CD8-positive, alpha-beta memory T cell (primary cell): ENCODE measurements at places on chromosomes 13 and 19. TPM values are rescaled to one million over a fixed set of nuclear protein-coding genes. Genes with fewer than 3 reads are reported as not detected.
A peak's percentile ranks its signal among the peaks of the same experiment; 100 is the strongest.

The NUP58 gene
- 123 TPM for total RNA-seq

- no peak for DNase-seq
Observed at GRCh38 chr13:20991741-20992520, 69.5 kb downstream of the LATS2 start.

DNA sequence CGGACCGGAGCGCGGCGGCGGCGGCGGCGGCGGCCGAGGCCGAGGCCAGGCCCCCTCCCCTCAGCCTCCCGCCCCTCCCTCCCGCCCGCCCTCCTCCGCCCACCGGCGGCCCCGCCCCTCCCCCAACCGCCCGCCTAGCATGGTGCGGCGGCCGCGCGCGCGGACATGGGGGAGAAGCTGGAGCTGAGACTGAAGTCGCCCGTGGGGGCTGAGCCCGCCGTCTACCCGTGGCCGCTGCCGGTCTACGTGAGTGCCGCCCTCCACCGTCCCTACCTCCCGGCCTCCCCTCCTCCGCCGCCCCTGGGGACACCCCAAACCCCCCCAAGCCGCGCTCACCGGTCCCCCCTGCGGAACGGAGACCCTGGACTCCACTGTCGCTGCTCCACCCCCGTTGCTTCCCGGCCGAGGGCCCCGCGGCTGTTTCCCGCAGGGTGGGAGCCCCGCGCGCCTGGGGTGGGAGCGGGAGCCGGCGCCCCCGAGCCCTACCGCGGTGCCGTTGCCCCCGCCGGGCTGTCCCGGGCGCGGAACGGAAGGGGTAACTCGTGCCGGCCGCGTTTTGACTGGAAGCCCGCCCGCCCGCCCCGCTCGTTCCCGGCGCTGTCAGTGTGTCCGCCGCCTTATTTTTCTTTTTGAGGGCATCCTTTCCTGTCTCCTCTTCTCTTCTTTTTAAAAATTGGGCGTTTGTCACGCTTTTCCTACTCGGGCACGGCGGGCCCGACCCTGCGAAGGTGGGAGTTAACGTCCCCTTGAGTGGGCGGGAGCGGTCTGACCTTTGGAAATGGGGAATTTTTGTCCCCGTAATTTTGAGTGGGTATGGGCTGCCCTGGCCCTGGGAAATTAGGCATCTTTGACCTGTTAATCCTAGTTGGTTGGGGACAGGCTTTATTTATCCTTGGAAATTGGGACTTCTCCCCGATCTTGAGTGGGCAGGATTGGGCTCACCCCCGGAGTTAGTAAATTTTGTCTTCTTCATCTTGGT is 576 bp downstream of the DOT1L start:
- no peak for DNase-seq

The LENG9 gene
- 3.8 TPM for total RNA-seq

The SPRYD7 gene
- 10.1 TPM for total RNA-seq

DNA sequence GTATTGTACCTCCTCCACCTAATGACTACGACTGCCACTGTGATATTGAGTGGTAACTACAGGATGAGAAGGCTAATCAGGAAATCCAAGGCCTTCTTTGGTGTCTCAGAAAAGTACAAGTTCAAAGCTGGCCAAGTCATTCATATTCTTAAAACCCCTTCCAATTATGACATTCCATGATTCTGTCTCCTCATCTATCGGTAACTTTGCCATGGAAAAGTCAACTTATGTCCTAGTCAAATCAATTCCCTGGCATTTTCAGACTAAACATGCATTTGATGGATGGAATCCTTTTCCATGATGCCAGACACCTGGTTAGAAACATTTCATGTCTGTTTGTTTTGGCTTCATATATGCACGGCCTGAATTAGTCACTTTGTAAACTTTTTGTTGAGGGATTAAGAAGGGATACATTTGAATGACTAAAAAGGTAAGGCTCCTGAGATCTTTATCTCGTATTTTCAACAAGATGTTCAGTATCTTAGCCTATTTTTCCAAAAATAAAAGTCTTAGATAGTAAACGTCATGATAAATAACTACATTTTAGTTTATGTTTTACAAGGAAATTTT is 186.5 kb downstream of the NHLRC3 start:
- DNase-seq = no peak

The ZNF507 gene
- total RNA-seq = 29.6 TPM

DNA sequence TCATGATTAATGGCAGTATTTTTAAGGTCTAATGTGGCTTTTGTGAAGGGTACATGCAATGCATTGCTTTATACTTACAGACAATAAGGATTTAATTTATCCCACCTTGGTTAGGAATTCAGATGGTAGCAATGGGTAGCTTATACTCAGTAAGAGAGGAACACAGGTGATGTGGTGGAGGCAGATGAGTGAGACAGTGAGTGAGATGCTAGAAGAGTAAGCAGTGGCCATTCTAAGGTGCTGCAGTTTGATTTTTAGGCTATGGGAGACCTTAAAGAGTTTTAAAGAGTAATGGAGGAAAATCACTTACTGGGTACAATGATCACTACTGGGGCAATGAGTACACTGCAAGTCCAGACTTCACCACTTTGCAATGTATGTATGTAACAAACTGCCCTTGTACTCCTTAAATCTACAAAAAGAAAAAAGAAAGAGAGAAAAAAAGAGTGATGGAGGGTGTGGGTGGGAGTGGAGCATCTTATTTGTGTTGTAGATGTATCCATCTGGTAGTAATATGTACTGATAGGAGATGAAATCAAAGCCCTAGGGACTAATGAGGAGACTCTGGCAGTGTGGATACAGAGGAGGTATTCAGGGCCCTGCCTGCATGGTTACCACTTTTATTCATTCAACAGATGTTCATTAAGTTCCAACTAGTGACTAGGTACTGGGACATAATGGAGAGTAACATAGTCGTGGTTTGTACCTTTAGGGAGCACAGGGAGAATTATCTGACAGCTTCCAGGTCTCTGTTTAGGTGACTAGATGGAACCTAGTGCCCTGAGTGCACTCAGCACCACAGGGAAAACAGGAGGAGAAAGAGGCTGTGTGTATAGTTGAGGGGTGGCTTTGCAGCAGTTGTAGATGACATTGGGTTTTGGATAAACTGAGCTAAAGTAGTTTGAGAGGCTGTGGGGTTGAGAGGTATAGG is 99.0 kb downstream of the GPC6 start:
- DNase-seq = no peak

DNA sequence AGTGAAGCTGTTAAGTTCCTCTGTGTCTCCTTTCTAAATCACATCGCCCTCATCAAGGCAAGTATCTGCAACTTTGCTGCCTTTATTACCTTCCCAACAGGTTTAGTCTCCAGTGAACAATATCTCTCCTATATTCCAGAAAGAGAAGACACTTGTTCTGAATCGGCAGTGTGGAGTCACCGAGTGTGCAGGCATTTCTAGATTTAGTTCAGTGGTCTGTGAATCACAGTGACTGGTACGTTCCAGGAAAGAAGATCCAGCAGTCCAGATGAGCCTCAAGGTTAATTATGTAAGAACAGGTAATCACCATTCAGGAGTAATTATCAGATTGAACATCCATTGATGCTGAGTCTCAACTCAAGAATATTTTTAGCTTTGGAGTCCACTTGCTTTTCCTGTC is 497.0 kb downstream of the FOXO1 start:
- DNase-seq = no peak

DNA sequence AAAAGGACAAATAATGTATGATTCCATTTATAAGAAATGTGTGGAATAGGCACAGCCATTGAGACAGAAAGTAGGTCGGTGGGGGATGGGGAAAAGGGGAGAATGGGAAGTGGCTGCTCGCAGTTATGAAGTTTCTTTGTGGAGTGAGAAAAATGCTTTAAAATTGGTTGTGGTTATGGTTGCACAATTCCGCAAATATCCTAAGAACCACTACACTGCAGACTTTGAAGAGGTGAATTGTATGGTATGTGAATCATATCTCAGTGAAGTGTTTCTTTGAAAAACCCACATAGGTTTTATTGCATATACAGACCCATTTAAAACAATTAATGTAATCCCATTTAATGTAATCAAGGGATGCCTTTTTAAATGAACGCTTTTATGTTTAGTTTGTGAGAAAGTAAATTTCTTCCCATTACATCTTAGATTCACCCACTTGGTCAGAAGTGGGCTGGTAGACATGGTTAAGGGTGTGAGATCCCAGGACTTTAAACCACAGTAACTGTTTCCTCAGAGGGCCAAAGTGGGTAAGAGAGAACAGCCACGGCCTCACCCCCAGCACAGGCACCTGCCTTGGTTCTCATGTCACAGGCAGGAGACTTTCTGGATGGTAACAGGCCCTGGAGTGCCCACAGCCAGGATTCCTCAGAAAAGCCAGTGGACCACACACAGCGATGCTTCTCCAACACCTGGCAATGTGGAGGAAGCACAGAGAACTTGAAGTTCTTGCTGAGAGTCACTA is 119.3 kb upstream of the GJB6 start:
- no peak for DNase-seq

- no peak for DNase-seq
Observed at GRCh38 chr19:1754636-1755466, 1.5 kb downstream of the ONECUT3 start.

DNA sequence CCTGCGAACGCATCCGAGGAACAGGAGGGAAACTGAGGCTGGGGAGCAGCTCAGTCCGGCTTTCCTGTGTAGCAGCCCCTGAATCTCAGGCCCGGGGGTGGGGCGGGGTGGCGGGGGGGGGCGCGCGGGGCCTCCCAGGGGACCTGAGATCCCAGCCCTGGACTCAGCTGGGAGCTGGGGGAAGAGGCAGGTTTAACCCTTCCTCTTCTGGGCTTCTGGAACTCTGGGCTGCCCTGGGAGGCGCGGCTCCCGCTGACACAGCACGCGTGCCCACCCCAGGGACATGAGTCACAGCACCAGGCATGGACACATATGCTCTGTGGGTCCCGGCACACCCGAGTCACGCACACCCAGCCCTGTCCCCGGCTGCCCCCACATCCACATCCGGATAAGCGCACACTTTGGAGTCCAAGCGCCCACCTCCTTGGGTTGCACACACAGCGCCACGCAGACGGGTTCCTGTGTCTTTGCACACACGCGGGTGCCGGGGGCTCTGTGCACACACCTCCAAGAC is 3.5 kb upstream of the CIRBP start:
- DNase-seq = peak; percentile 45

The ZNF667 gene
- total RNA-seq = 0.35 TPM

GRCh38 chr13:44759384-44760360 is 183.5 kb upstream of the TSC22D1 start:
- no peak for DNase-seq

GRCh38 chr13:50078895-50079654 is 63.8 kb downstream of the KCNRG start:
- no peak for DNase-seq

DNA sequence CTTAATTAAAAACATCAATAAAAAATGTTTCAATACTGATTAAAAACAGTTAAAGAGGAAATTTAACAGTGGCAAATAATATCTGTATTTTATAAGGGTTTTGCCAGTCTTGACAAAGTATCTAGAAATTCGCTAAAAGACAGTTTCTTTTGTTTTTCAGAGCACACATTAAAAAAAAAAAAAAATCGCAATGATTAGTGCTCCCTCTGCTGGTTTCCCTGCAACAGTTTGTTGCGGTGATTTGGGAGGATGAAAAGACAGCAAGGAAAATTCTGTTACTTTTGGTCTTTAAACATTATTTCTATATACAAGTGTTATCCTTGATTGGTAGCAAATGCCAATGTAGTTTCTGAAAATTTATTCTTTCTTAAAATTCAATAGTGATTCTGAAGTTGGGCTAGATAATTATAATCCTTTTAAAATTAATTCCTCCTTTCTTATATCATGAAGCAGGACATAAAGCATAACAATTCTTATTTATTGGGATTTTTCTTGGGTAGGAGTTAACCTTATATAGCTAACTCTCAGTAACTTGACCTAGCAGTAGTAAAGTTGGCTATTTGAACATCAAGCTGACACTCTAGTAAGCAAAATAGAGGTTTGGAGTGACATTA is 23.1 kb upstream of the SPRY2 start:
- no peak for DNase-seq

The TMEM145 gene
- 0.15 TPM for total RNA-seq

GRCh38 chr13:111659219-111659775 is 338.9 kb downstream of the TEX29 start:
- DNase-seq = no peak

GRCh38 chr13:82688400-82688994 is 1193.8 kb downstream of the SLITRK1 start:
- no peak for DNase-seq

The LIM2 gene
- total RNA-seq = 0.66 TPM

DNA sequence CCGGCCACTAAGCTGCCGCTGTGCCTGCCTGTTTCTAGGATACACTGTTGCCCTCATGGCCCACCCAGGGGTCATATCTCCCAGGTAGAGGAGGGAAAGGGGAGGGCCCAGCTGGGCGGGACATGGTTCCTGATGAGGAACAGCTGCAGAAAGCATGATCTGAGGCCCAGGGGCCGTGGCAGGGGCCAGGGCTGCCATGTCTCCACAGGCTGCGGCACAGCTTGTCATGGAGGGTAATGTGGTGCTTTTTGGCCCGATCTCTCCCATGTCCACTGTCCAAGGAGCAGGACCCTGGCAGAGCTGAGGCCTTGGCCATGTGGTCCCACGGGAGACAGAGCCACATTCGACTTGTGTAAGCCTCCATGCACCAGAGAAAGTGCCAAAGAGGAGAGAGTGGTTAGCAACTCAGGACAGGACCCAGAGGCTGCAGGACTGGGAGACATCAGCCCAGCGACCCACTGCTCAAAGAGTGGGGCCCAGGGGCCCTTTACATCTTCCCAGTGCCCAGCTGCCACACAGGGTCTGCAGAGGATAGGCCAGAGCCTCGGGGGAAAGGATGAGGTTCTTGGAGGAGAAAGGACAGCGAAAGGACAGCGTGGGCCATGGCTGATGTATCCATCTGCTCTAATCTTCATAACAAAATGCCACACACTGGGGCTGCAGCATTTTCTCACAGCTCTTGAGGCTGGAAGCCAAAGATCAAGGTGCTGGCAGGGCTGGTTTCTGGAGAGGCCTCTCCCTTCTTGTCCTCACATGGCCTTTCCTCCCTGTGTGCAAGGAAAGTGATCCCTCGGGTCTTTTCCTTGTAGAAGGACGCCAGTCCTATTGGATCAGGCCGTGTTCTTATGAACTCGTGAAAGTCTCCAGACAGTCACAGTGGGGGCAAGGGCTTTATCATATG is 11.5 kb downstream of the POP4 start:
- no peak for DNase-seq

- no peak for DNase-seq
Observed at GRCh38 chr19:35149463-35149862, 5.1 kb upstream of the FXYD5 start.

The RAB11B gene
- total RNA-seq = 61.7 TPM

DNA sequence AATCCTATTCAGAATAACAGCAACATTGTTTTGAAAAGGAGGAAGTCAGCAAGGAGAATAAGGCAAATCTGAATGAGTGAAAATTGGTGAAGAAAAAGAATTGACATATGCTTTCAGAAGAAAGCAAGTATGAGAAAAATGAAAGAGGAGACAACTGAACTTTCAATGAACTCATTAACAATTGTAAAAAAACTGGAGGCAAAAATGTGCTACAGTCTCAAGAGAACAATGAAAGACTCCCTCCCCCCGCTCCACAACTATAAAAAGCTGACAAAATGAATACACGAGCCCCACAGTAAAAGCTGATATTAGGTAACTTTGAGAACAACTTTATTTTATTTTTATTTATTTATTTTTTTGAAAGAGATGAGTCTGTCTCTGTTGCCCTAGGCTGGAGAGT is 373.1 kb downstream of the DIAPH3 start:
- no peak for DNase-seq

- DNase-seq = no peak
Observed at GRCh38 chr19:3586127-3586626, 899 bp downstream of the GIPC3 start.
